Muscle of arm (tissue), 14 donors: ENCODE measurements at places on chromosomes 1 and 21.

DNA sequence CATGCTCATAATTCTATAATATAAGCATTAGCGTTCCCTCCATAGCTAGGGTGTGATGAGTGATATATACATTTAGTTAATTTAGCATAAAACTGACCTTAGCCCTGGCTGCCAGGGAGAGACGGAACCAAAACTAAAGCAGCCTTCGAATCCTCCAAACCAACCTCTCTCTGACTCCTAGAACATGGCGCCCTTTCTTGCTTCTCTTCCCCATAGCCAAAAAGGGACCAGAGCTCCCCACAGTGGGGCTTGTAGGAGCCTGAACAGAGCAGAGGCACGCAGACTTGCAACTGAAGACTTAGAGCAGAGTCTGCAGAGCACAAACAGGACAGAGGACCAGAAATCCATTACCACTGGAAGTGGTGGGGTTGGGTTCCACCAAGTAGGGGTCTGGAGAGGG lies 17.7 kb downstream of the IRF2BP2 start:
- DNase-seq = no peak

GRCh38 chr1:41673378-41673777 lies 188.9 kb upstream of the EDN2 start:
- DNase-seq = no peak

DNA sequence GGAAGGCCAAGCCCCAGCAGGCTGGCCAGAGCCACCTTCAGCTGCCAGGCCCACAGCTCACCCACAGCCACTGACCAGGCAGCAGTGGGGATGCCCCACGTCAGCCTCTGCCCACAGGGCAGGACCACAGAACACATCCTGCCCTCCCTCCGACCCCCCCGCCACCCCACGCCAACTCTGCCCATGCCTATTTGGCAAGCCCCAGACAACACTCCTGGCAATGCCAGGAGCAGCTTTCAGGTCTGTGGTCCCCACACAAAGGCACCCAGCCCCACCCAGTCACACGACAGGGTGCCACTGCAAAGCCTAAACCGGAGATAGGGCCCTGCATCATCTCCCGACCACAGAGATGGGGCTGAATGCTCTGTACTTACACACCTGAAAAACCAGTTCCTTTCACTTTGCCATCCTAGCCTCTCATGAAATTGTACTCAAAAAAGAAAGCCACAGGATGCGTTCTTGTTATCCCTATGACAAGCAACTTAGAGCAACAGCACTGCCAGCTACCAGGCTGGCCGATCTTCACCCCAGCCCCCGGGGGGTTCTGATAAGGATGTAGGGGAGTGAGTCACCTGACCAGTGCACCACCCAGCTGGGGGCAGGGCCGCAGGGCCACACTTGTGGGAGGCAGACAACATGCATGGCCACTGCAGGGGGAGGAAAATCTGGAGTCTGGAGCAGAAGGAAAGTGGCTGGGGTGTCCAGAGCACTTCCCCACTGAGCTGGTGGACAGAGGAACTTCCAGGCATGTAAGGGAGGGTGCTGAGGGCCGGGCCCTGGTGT lies 36.2 kb downstream of the UBE2G2 start:
- DNase-seq = no peak

DNA sequence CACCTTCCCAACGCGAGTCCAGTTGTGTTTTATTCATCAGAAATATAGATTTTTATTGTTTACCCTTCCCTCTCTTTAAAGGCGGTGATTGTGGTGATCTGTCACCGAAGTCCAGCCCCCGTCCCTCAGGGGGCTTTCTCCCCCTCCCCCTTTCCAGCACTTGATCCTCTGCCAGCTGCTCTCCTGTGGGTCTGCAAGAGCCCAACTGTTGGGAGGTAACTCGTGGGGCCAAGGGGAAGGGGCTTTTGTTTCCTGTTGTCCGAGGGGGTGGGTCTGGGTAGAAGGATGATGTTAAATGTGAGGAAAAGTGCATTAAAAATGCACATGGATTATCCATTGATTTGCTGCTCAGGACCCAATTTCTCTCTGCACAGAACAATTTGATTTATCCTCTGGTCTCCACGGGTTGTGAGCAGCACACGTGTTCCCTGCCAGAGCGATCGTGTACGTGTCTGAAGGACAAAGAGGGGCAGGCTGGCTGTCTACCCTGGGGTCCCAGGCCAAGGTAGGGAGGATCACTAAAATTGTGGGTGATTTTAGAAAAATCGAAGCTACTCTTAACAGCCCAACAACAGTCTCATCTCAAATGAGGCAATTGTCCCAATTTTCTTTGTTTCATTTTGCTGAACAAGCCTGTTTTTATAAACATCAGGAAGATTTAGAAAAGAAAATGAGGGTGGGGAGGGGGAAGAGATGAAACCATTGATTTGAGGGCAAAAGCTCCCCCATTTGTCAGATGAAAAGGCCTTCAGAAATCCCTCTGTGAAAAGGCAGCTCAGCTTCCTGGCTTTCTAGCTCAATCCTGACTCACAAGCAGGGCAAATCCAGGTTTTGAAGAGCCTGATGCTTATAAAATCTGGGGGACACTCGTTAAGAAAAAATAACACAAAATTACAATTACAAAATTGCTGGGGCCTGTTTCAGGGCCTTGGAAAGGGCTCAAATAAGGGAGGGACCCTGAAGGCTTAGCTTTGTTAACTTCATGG lies 176.2 kb downstream of the RHOU start:
- no peak for DNase-seq

DNA sequence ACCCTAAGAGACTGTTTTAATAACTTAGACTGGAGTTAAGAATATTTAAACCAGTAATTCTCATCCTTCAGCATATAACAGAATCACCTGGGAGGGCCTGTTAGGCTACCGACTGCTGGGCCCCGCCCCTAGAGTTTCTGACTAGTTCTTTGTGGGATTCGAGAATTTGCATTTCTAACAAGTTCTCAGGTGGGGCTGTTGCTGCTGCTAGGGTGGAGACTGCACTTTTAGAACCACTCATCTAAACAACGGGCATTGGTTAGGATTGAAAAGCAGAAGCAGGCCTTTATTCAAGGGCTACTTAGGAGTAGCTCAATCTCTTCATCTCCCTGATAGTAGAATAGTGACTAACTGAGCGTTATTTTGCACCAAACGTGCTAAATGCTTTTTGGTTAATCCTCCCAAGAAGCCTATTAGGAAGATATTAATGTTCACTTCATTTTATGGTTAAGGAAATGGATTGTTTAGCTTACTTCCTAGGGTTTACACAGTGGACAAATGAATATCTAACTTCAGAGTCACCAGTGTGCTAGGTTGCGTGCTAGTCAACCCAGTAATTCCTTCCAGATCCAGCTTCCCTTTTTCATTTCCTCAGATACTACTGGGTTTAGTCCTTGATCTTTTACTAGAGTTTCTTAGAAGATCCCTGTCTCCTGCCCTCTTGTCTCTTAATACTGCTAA lies 31.1 kb upstream of the UAP1 start:
- no peak for DNase-seq

DNA sequence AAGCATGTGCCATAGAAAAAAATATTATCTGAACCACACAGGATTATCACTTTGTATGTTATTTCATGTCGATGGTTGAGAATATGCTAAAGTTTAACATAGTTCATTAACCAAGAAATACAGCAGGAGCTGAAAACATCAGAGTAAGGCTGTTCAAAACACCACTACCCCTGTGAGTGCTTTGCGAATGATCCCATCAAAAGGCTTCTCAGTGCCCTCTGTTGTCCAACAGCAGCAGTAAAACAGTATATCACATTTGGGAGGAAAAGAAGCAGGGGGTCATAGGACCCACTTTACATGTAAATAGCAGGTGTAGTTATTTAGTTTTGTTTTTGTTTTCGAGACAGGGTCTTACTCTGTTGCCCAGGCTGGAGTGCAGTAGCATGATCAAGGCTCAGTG lies 289.4 kb upstream of the FMN2 start:
- DNase-seq = no peak

DNA sequence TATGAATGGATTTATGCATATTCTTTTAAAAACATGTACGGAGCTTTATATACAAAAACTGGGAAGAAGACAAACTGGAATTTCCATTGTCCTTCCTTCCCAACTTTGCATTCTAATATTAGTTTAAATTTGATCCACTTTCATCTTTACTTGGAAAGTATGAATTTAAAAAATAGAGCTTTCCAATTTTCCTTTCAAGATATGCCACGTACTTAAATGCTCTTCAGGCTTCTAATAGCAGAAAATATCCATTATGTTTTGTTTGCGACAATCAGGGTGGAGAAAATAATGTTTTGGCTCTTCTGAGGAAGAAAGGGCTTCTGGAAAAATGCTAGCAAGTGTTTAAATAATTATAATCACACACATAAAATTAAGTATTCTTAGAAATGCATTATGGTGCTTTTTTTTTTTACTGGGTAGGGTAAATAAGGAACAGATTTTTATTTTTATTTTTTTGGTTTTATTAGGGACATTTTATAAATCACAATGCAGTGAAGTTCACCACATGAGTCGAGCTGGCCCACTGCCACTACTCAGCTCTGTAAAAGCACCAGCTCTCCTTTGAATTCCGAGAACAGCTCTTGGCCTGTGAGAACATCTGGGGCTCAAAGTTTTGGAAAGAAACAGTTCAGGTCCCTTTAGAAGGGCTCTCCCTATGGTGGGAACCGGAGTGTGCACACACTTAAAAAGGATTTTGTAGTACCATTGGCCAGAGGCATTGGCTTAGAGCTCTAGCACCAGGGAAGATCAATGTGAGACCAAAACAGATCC lies 287.4 kb upstream of the LYPLAL1 start:
- peak; percentile 78 for DNase-seq

- no peak for DNase-seq
These were observed 81.8 kb downstream of the SMYD3 start for GRCh38 chr1:246425139-246425794.

DNA sequence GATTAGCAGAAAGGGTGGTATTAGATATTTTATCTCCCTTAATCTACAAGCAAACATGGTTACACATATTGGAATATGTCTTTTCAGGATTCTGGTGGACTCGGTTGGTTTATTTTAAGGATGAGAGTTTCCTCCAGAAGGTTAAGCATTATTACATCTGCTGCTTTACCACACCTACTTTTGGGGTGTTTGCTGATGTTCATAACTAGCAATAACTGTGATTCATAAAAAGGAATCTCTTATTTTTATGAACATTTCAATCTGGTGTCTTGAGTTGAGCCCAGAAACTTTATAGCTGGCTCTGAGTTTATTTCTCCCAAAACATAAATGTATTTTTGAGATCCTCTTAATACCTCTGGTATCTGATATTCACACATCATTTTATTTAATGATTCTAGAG lies 82.7 kb downstream of the LRRC8D start:
- no peak for DNase-seq

- no peak for DNase-seq
These were observed 189.1 kb upstream of the RNPC3 start for GRCh38 chr1:103336408-103336807.

GRCh38 chr21:37891972-37892371 lies 24.3 kb downstream of the KCNJ6 start:
- DNase-seq = no peak

DNA sequence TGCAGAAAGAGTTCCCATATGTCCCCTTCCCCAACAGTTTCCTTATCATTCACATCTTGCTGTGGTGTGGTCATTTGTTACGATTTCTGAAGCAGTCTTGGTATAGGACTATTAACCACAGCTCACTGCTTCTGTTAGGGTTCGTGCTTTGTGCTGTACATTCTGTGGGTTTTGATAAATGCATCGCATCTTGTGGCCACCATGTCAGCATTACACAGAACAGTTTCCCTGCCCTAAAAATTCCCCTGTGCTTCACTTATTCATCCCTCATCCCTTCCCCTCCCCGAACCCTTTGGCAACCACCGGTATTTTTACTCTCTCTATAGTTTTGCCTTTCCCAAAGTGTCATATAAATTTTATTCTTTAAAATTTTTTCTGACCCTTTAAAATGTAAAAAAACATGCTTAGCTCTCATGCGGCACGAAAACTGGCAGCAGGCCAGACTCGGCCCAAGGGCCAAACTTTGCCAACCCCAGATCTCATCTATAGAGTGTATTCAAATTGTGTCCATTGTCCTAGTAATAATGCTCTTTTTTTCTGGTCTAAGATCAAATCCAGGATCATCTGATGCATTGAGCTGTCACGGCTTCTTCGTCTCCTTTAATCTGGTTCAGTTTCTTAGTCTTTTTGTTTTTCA lies 78.2 kb downstream of the SIM2 start:
- no peak for DNase-seq

DNA sequence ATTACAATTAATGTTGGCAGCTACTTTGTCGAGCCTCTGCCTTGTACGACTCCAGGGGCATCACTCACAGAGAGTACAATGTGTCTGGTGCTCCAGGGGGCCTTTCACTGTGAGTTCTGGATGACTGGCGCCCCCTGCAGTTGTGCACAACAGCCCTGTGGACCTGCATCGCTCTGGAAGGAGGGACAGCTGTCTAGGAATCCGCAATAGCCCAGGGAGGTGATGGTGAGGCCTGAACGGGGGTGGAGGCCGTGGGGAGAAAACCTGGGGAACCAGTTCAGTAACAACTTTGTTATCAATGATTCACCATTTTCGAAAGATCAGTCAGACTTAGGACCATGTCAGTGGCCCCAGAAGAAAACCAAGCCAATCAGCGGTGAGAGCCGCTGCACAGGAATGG lies 189.1 kb downstream of the KAZN start:
- no peak for DNase-seq

DNA sequence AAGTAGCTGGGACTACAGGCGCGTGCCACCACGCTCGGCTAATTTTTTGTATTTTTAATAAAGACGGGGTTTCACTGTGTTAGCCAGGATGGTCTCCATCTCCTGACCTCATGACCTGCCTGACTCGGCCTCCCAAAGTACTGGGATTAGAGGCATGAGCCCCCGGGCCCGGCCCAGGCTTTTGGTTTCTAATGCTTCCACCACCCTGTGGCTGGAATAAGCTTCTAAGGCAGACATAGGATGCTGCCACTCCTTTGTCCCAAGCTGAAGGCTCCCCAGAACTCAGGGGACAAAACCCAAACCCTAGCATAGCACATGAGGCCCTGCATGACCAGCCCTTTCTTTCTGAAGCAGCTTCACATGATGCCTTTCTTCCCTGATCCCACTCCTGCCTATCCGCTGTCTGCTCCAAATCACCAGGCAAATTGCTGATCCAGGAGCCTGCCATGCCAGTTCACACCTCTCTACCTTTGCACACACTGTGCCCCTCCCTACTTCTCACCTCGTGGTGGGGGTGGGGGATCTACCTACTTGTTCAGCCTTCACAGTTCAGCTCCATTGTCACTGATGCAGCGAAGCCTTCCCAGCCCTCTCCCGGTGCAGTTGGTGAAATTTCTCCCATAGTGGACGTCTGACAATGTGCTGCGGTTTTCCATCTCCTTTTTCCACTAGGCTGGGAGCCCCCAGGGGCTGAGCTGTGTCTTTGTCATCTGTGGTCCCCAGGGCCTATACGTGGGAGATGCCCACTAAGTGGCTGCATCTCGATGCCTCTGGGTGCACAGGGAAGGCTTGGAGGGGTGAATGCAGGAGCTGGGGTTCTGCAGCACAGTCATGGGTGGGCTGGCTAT lies 6.9 kb downstream of the PTPRU start:
- no peak for DNase-seq

GRCh38 chr1:115116512-115116911 lies 27.2 kb upstream of the TSPAN2 start:
- no peak for DNase-seq

DNA sequence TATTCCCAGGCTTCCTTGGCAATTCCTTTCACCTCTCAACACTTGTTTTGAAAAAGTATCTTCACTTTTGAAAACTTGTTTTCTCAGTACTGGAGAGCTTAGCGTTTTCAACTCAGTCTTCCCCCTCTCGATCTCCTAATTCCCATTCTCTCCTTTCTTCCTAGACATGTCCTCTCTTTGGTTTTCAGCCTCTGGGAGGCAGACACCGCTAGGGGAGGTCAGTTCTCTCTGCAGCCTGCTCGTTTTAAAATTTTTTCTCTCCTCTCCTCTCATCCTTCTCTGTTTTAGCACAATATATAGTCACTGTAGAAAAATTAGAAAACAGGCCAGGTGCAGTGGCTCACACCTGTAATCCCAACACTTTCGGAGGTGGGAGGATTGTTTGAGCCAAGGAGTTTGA lies 12.6 kb upstream of the RHEX start:
- DNase-seq = no peak
